Esophagus muscularis mucosa (tissue), 4 donors: ENCODE measurements at places on chromosomes 7 and 10. TPM values are rescaled to one million over a fixed set of nuclear protein-coding genes. Genes with fewer than 3 reads are reported as not detected.

CLRN3 gene
- total RNA-seq = not detected

- H3K36me3 ChIP-seq = no peaks in the 10 kb centered on the region
- H3K4me3 ChIP-seq = no peak overlapping the region
- H3K4me1 ChIP-seq = no peaks in the 10 kb centered on the region
- no peak for DNase-seq
- no peaks in the 10 kb centered on the region for H3K27me3 ChIP-seq
- no peak overlapping the region for H3K27ac ChIP-seq
Observed at GRCh38 chr10:119638982-119639381, 12.2 kb upstream of the BAG3 start.

WDR11 gene
- total RNA-seq = 35.0 TPM

GRCh38 chr10:20552382-20552781 is 344.7 kb downstream of the NEBL start:
- H3K36me3 ChIP-seq = no peaks in the 10 kb centered on the region
- DNase-seq = no peak
- no peak overlapping the region for H3K4me3 ChIP-seq
- H3K27me3 ChIP-seq = no peaks in the 10 kb centered on the region
- peak overlapping the region; percentile 31 for H3K27ac ChIP-seq

UCN3 gene
- total RNA-seq = not detected

GRCh38 chr10:7819121-7819460 is 786 bp downstream of the TAF3 start:
- H3K4me1 ChIP-seq = peaks cover 18% of the 10 kb centered on the region
- peak overlapping the region; percentile 80 for H3K4me3 ChIP-seq
- no peaks in the 10 kb centered on the region for H3K27me3 ChIP-seq
- H3K27ac ChIP-seq = peak overlapping the region; percentile 79

CABCOCO1 gene
- total RNA-seq = 0.83 TPM

HOXA9 gene
- total RNA-seq = not detected

DNA sequence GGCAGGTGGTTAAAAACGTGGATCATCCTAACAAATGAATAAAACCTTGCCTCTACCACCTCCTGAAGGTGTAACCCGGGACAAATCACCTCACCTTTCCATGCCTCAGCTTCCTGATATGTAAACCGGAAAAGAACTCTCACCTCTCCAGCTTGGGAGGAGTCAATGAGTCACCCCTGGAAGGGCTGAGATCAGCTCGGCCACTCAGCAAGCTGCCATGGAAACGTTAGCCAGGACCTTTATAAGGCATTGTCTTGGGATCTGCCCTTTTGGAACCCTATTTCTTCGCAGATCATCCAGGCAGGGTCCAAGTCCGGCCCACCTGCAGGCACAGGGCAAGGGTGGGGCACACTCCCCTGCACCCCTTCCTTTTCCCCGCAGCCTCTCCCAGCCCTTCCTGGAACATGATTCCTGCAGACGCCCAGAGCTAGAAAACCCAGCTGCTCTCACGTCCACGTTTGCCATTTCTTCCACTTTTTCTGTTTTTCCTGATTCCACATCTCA is 81.6 kb upstream of the PFKP start:
- no peaks in the 10 kb centered on the region for H3K27me3 ChIP-seq
- H3K4me3 ChIP-seq = no peak overlapping the region
- H3K36me3 ChIP-seq = no peaks in the 10 kb centered on the region
- H3K27ac ChIP-seq = peak overlapping the region; percentile 40

- peaks cover 21% of the 10 kb centered on the region for H3K4me1 ChIP-seq
- no peak overlapping the region for H3K27ac ChIP-seq
- no peak overlapping the region for H3K4me3 ChIP-seq
- H3K27me3 ChIP-seq = no peaks in the 10 kb centered on the region
Observed at GRCh38 chr7:137084607-137085380, 216.3 kb downstream of the CHRM2 start.

DNA sequence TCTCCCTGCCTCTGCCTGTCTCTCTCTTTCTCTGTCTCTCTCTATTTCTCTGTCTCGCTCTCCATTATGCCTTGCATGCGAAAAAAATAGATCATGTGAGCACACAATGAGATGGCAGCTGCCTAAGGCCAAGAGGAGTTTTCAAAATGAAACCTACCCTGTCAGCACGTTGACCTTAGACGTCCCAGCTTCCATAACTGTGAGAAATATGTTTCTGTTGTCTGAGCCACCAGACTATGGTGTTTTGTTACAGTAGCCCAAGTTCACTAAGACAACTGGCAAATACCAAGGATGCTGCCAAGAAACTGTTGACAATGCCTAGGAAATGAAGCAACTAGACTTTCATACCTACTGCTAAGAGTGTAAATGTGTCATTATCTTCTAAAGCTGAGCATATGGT is 70.6 kb upstream of the PLXDC2 start:
- H3K27ac ChIP-seq = no peak overlapping the region
- no peak overlapping the region for H3K4me3 ChIP-seq
- H3K36me3 ChIP-seq = no peaks in the 10 kb centered on the region
- no peaks in the 10 kb centered on the region for H3K4me1 ChIP-seq
